Muscle of back (tissue), 13 donors: ENCODE measurements at places on chromosomes 6 and 20. TPM values are rescaled to one million over a fixed set of nuclear protein-coding genes. Genes with fewer than 3 reads are reported as not detected.
A peak's percentile ranks its signal among the peaks of the same experiment; 100 is the strongest.

DNA sequence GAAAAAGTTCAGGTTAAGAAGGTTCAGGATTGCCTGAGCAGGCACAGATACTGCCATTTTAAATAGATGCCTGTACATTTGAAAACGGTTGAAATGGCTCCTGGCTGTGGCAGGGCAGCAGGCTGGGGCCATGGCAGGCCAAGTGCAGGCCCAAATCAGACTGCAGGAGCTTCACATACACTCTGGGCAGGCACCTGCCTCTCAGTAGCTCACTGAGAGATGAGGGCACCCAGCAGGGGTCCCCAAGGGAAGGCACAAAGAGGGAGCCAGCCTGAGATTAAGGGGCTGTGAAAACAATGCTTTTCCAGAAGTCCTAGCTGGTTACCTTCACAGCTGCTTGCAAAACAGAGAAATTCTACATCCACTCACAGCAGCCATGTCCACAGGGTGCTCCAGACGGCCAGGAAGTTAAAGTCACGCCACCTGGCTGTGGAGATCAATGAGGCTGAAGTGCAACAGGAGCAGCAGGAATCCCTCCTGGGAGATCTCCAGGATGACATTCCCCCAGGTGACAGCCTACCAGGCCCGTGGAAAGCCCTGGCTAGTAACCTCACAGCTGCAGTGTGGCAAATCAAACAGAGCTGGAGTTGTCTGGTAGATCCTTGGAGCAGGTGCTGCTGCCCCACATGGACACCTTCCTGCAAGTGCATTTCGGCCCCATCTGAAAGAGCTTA lies 6.2 kb upstream of the RAET1E start:
- no peak for DNase-seq

DNA sequence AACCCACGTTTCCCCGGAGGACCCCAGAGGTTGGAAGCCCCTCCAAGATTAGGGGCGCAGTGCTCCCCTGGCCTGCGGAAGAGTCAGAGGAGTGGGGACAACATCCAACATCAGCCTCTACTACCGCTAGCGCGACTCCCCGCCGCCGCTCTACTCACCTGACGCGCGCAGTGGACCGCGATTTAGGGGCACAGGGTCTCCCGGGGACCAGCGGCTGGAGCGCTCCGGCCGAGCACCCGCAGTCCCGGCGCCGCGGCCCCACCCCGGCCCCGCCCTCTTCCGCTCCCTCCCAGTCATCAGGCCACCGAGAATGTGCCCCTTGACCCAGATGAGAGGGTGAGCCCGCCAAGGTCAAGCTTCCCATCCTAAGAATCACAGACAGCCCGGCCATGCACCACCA lies at the start of gene ZFP57:
TSS of gene ZFP57 (minus strand) at position 249 of the 400 bp plus-strand sequence. CDS start 4,149 bp downstream, outside the sequence.
- DNase-seq: no peak

GRCh38 chr6:78910591-78911171 lies 43.3 kb downstream of the IRAK1BP1 start:
- DNase-seq: peak; percentile 7

- peak; percentile 37 for DNase-seq
These were observed 73.5 kb downstream of the BFSP1 start for GRCh38 chr20:17457588-17458190.

DNA sequence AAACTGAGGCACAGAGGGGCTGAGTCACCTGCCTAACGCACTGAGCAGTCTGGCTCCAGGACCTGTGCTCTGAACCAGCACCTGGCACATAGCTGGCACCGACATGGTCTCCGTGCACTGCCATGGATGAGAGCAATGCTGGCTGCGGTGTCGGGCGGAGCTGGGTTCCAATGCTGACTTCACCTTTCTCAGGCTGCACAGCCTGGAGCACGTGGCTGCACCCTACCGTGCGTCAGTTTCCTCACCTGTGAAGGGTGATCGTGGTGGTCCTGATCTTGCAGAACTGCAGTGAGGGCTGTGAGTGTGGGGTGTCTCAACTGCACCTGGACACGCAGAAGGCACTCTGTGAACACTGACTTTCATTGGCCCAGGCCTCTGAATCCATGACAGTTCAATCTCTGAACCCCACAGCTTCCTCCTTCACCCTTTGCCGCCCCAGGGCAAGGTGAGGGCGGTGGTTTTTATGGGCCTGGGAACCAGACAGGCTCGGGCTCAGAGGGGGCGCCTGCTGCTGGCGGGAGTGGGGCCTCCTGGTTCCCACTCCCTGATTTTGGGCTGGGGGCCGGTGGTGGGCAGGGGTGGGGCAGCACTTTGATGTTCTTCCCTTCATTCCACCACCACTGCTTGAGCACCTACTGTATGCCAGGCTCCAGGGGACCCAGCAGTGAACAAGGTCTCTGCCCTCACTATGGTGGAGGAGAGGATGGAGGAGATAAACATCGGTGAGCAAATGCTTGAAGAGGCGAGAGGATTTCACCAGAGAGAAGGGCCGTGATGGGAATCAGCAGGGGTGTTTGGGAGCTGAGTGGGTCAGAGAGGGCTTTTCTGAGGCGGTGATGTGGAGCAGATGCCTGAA lies 102.9 kb downstream of the CEBPB start:
- no peak for DNase-seq

DNA sequence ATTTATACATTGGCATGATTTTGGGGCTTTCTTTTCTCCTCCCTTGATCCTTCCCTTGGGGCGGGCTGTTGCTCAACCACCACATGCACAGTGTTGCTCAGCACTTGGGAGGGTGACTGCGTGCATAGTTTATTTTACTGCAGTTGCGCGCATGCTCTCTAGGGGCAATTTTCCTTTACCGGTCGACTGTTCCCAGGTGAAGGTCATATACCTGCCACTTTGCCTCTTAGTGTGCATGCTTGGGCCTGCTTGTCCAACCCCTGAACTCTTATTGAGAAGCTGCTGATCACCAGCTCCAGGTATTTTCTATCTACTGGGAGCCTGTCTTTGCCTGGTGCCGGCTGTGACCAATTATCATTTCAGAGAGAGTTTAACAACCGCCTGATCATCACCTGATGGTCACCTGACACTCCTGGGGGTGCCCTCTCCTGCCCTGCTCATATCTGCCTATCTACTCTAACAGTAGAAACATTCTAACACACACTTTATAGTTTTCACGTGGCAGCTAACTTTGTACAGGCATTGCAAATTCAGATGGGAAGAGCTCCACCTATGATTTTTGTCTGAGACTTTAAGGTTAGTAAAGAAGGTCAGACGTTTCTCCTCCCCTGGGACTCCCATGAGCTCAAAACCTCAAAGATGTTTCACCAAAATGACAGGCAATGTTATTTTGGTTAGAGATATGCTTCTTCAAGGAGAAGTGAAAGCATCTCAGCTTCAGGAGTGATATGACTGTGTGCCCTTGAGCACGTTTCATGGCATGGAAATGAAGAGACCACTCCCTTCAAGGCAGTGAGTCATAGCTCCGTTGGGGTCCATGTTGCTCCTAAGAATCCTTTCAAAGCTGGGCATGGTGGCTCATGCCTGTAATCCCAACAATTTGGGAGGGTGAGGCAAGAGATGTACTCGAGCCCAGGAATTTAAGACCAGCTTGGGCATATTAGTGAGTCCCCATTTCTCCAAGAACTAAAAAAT lies 227.5 kb upstream of the MYLIP start:
- DNase-seq: no peak

DNA sequence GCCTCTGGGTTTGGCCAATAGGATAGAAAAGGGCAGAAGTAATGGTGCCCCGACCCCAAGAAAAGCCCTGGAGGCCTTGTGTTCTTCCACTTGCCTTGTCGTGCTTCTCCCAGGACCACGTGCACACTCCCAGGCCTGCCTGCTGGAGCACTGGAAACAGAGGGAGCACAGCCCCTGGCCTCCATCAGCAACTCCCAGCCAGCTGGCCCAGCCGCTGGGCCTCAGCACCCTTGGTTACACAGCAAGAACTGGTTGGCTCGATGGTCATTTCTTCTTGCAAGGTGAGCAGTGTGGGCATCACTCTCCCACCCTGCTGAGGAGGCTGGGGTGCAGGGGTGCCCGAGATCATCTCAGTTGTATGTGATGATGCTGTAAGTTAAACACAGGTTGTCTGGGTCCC lies 69.2 kb upstream of the CST7 start:
- no peak for DNase-seq

DNA sequence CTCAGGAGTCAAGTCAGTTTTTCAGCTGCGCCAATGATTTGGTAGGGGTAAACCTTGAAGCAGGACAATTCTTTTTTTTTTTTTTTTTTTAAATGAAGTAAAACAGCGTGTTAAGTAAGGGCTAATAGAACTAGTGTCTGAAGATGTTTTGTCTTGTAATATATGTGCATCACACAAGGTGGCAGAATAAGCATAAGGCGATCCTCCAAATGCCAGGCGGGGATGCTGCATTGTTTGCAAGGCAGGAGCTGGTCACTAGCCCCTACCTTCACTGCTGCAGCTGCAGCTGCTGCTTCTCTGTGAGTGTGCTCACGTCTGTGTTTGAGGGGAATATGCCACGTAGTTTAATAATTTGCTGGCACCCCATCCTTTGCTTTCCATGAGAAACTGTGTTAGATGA lies 272.7 kb upstream of the MAP3K7 start:
- DNase-seq: peak; percentile 34

DNA sequence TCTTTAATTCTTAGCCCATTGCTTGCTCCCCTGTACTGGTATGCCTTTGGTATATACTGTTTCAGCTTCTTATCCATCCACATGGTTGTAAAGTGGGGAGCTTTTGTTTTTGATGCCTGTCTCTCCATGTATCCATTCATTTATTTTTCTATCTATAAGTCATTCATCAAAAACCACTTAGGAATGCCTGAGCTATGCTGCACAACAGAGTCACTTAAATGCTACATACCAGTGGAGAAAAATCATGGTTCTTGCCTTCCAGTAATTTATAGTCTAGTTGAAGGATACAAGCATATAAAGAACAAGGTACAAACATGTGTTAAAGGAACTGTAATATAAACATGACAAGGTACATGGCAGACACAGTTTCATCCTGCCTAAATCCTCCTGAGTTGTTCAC lies 347.3 kb downstream of the NRN1 start:
- DNase-seq: no peak

DNA sequence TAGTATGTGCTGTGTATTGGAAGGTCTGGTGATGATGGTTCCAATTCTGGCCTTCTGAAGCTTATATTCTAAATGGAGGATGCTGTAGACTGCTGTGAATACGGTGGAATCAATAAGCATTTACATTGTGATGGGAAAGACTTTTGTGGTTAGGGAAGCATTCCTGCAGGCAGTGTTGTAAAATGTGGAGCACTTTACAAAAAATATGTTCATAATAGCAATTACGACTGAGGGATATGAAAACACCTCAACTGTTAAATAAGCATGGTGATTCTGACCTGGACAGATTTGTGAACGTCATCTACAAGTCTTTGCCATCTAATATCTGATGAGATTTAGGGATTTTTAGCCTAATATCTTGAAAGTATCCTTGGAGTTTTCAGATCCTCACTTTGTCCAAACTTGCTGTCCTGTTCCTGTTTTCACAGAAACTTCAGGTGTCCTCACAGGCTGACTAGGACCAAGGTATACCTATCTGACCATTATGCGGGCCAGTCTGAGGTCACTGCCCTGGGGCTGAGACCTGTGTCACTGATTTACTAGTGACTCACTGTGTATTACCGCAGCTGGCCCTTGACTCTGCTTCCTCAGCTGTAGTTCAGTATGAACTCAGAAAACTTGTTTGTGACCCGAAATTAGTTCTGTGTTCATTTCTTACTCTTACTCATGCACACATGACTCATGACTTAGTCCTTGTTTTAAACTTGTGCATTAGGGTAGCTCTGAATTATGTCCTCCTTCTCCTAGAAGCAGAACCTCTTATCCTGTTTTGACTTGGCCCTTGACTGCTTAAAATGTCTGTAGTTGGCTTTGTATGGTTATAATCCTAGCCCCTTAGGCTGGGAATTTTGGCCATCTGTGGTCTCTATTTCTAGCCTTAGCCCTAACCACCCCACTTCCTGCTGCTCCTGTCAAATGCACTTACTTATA lies 343.0 kb downstream of the CDKAL1 start:
- no peak for DNase-seq

The KLHDC3 gene
- 198 TPM for polyA plus RNA-seq

The DDX43 gene
- polyA plus RNA-seq: 0.67 TPM

The BPIFA1 gene
- not detected for polyA plus RNA-seq

The KIFC1 gene
- 21.4 TPM for polyA plus RNA-seq

The KHDC1L gene
- not detected for polyA plus RNA-seq

The RTF2 gene
- polyA plus RNA-seq: 90.6 TPM

The SKIC2 gene
- 23.1 TPM for polyA plus RNA-seq

The RAB44 gene
- polyA plus RNA-seq: 0.19 TPM

The C6orf52 gene
- polyA plus RNA-seq: 1.6 TPM
